ENCODE measurements at places on chromosomes 11 and 22.

GRCh38 chr11:39932966-39933365 lies 1526.5 kb downstream of the LRRC4C start:
- no peak for DNase-seq

DNA sequence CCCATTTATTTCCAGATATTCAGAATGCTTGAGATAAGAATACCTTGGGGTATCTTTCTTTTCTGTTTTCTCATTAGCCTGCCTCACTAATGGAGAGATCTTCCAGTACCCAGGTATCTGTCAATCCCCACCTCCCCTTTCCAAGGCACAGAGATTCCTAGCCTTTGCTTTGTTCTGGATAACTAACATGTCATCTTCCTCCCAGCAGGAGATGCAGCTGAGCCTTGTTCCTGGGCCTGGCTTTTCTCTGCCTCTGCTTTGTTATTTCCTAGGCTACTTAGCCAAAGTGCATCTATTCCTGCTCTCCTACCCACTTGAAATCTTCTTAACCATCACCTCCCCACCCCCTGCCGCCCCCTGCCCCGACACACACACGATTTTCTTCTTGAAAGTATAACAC lies 297.1 kb downstream of the NELL1 start:
- no peak for DNase-seq

GRCh38 chr11:86390487-86390886 lies 15.8 kb downstream of the CCDC81 start:
- no peak for DNase-seq

DNA sequence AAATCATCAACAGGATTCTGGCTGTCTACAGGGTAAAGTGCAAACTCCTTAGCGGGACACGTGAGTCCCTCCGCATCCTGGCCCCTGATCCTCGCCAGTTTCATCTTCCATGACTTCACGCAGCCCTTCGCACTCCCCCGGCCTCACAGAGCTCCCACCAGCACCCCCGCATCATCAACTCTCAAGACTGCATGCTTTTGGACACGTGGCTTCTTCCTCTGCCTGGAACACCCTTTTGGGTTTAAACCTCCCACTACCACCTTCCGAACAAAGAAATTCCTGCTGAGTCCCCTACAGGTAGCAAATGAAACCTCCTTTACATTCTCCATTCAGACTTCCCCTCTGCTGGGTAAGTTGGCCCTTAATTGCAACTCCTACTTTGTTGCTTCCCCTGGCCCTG lies 12.6 kb upstream of the EIF3M start:
- no peak for DNase-seq

DNA sequence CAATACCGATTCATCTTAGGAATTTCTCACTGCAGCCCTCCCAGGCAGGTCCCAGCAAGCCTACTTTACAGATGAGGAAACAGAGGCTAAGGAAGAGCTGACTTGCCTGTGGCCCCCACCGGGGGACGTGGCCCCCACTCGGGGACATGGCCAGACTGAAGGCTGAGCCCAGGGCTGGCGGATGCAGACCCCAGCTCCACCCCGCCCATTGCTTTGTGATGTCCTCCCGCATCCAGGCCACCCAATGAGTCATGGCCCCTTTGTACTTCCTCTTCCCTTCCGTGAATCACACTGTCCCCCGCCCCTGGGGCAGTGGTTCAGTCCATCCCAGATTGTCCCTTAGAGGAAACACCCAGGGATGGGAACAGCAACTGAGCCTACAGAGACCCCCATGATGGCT lies 116.0 kb upstream of the ANO1 start:
- DNase-seq: no peak

Measured in stimulated activated CD8-positive, alpha-beta memory T cell treated with anti-CD3 and anti-CD28 coated beads, Interleukin-4, amount 100 ng/mL, for 24 hours (primary cell).